ENCODE measurements at places on chromosomes 1 and 21.

DNA sequence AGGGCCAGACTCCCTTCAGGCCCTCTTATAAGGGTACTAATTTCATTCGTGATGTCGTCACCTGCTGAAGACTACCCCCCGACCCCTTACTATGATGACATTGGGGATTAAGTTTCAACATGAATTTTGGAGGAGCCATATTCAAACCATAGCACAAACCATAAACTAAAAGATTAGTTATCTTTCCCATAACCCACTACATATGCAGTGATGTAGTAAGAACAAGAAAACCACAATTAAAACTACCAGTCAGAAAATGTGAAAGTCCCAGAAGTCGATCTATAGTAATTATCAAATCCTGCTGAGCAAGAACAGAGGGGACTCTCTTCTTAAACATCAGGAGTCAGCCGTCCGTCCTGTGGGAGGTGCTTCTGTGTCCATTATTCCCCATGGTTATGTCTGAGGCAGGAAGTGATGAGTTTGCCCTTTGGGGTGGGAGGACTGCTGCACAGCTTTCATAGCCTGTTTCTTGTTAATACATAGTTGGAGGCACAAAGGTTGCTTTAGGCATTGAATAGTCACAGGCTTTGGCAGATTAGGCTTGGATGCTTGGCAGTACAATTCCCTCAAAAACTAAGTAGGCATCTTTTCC lies 35.9 kb upstream of the PTGFRN start:
- DNase-seq = no peak
- no peak overlapping the region for H3K4me3 ChIP-seq
- peaks cover 11% of the 10 kb centered on the region for H3K4me1 ChIP-seq
- H3K27me3 ChIP-seq = no peaks in the 10 kb centered on the region

- H3K4me3 ChIP-seq = no peak overlapping the region
- H3K27ac ChIP-seq = no peak overlapping the region
- no peaks in the 10 kb centered on the region for H3K36me3 ChIP-seq
These were observed 24.8 kb downstream of the TNFRSF8 start for GRCh38 chr1:12087797-12088314.

- DNase-seq = no peak
- no peaks in the 10 kb centered on the region for H3K36me3 ChIP-seq
- peaks cover 4% of the 10 kb centered on the region for H3K4me1 ChIP-seq
- H3K4me3 ChIP-seq = no peak overlapping the region
- H3K27ac ChIP-seq = no peak overlapping the region
These were observed 27.1 kb downstream of the PCAT6 start for GRCh38 chr1:202837746-202838262.

- peaks cover 13% of the 10 kb centered on the region for H3K4me1 ChIP-seq
- H3K36me3 ChIP-seq = no peaks in the 10 kb centered on the region
- H3K27ac ChIP-seq = no peak overlapping the region
- no peak overlapping the region for H3K4me3 ChIP-seq
These were observed 77.2 kb upstream of the TARDBP start for GRCh38 chr1:10935246-10935645.

- H3K4me1 ChIP-seq = peaks cover 9% of the 10 kb centered on the region
- peaks cover 14% of the 10 kb centered on the region for H3K27me3 ChIP-seq
- H3K36me3 ChIP-seq = no peaks in the 10 kb centered on the region
- no peak overlapping the region for H3K27ac ChIP-seq
- no peak for DNase-seq
These were observed 963 bp upstream of the C1orf94 start for GRCh38 chr1:34175744-34176143.

DNA sequence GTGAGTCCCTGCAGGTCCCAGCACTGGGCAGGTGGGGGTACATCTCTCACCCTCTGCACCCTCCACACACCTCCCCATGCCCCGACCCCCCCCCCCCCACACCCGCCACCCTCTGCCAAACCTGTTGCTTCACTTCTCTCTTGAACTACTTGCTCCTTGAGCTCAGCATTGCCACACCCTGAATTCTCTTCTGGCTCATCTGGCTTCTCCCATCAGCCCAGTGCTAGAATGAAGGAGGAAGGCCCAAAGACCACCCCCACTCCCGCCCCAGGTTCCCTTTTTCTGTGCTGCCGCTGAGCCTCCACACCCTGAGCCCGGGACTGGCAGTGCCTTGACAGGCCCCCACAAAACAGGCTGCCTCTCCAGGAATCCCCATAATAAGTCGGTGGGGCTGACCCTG lies 6.4 kb upstream of the TNNI1 start:
- no peaks in the 10 kb centered on the region for H3K36me3 ChIP-seq
- H3K27me3 ChIP-seq = no peaks in the 10 kb centered on the region
- no peak overlapping the region for H3K4me3 ChIP-seq
- DNase-seq = no peak
- no peak overlapping the region for H3K27ac ChIP-seq

GRCh38 chr1:166032572-166033371 lies 134.0 kb downstream of the FAM78B start:
- H3K27ac ChIP-seq = no peak overlapping the region
- peaks cover 2% of the 10 kb centered on the region for H3K4me1 ChIP-seq
- H3K4me3 ChIP-seq = no peak overlapping the region
- no peaks in the 10 kb centered on the region for H3K27me3 ChIP-seq
- no peak for DNase-seq

GRCh38 chr1:36083219-36083618 lies 675 bp upstream of the TEKT2 start:
- H3K27me3 ChIP-seq = no peaks in the 10 kb centered on the region
- H3K4me3 ChIP-seq = peak overlapping the region; percentile 67
- no peak for DNase-seq
- H3K36me3 ChIP-seq = no peaks in the 10 kb centered on the region
- peaks cover 13% of the 10 kb centered on the region for H3K4me1 ChIP-seq

DNA sequence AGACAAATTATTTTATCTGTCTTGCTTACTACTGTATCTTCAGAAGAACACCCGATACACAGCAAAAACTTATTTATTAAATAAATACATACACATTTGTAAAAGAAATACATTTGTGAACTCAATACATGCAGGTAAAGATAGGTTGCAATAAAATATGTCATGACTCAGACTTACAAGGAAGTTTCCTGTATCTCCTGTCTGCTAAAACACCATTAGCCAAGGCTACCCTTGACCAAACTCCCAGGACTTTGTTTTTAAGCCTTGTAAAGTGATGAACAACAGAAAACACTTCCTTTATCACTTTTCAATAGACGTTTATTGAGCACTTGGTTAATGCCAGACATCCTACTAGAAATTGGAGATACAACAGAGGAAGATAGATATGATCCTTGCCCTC lies 56.5 kb upstream of the HSD17B7 start:
- H3K4me3 ChIP-seq = no peak overlapping the region
- no peaks in the 10 kb centered on the region for H3K36me3 ChIP-seq
- H3K27me3 ChIP-seq = no peaks in the 10 kb centered on the region
- no peak overlapping the region for H3K27ac ChIP-seq
- no peaks in the 10 kb centered on the region for H3K4me1 ChIP-seq

DNA sequence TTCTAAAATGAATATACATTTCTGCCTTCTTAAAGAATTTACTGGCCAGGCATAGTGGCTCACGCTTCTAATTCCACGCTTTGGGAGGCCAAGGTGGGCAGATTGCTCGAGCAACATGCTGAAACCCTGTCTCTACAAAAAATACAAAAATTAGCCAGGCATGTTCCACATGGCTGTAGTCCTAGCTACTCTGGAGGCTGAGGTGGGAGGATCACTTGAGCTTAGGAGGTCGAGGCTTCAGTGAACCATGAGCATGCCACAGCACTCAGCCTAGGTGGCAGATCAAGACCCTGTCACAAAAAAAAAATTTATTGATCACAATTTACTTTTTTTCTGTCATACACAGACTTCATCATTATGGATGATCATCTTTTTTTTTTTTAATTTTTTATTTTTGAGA lies 11.5 kb downstream of the CDC14A start:
- H3K4me3 ChIP-seq = no peak overlapping the region
- peaks cover 2% of the 10 kb centered on the region for H3K4me1 ChIP-seq
- no peak overlapping the region for H3K27ac ChIP-seq
- no peak for DNase-seq

- DNase-seq = no peak
- H3K27me3 ChIP-seq = no peaks in the 10 kb centered on the region
- peaks cover 5% of the 10 kb centered on the region for H3K4me1 ChIP-seq
- H3K36me3 ChIP-seq = no peaks in the 10 kb centered on the region
- H3K27ac ChIP-seq = no peak within 1 kb of the TSS
- no peak within 1 kb of the TSS for H3K4me3 ChIP-seq
These were observed at the start of gene C8A for GRCh38 chr1:56854521-56855099. TSS of gene C8A (plus strand) at chr1:56854797. CDS start at chr1:56854902, 105 bp downstream.

GRCh38 chr1:225602590-225603206 lies 50.2 kb downstream of the ENAH start:
- H3K4me1 ChIP-seq = no peaks in the 10 kb centered on the region
- H3K36me3 ChIP-seq = no peaks in the 10 kb centered on the region

- no peaks in the 10 kb centered on the region for H3K36me3 ChIP-seq
- H3K4me1 ChIP-seq = peaks cover 2% of the 10 kb centered on the region
- no peak overlapping the region for H3K27ac ChIP-seq
- H3K27me3 ChIP-seq = no peaks in the 10 kb centered on the region
- no peak for DNase-seq
- H3K4me3 ChIP-seq = no peak overlapping the region
These were observed 24.6 kb upstream of the PLA2G2C start for GRCh38 chr1:20210736-20211460.

- no peak for DNase-seq
- no peaks in the 10 kb centered on the region for H3K4me1 ChIP-seq
- H3K4me3 ChIP-seq = no peak overlapping the region
- no peaks in the 10 kb centered on the region for H3K36me3 ChIP-seq
- no peak overlapping the region for H3K27ac ChIP-seq
These were observed 97.1 kb downstream of the DIRAS3 start for GRCh38 chr1:67953301-67953700.

- H3K36me3 ChIP-seq = no peaks in the 10 kb centered on the region
- H3K27ac ChIP-seq = no peak overlapping the region
- H3K4me1 ChIP-seq = no peaks in the 10 kb centered on the region
- peak; percentile 75 for DNase-seq
- H3K27me3 ChIP-seq = no peaks in the 10 kb centered on the region
- H3K4me3 ChIP-seq = peak overlapping the region; percentile 30
These were observed 9.2 kb upstream of the SFPQ start for GRCh38 chr1:35202048-35202719.

DNA sequence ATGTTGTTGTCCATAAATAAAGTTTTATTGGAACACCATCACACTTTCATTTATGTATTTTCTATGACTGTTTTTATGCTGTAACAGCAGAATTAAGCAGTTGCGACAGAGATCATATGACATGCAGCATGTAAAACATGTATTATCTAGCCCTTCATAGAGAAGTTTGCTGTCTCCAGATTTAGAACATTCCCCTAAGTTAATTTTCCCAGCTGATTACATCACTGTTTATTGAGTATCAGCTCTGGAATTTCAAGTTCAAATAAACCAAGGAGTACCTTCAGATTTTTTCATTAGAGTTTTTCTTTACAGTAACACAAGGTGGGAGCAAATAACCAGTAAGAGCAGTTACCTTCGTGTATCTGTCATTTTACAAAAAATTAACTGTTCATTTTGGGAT lies 792.8 kb downstream of the USP25 start:
- no peak overlapping the region for H3K4me3 ChIP-seq
- H3K4me1 ChIP-seq = no peaks in the 10 kb centered on the region
- H3K36me3 ChIP-seq = no peaks in the 10 kb centered on the region

DNA sequence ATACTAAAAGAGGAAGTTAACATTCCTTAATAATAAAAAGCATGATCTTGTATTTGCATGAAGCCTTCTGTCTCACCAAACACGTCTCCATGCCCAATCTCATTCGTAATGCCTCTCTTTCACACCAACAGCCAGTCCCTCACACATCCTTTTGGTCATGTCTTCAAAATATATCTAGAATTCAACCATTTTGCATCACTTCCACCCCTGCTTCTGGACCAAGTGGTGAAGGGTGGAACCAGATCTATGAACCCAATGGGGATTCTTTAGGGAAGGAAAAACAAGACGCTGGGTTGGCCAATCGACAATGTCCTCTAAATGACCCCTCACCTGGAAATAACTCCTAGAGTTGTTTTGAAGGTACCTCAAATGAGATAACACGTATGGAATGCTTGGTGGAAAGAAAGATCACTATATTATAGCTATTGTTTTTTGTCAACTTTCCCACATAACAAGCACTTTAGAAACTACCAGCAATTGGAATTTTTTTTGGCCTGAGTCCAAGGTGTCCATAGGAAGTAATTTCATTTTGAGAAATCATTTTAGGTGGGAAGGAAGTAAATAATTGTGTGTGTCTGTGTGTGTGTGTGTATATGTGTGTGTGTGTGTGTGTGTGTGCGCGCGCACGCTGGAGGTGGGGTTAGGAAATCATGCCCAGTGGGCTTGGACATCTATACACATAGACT lies at the start of gene KCNA10:
KCNA10 (minus strand) TSS at position 51 of the 686 bp plus-strand sequence. CDS start 388 bp downstream, outside the sequence.
- DNase-seq = no peak
- H3K27me3 ChIP-seq = no peaks in the 10 kb centered on the region
- H3K36me3 ChIP-seq = no peaks in the 10 kb centered on the region

DNA sequence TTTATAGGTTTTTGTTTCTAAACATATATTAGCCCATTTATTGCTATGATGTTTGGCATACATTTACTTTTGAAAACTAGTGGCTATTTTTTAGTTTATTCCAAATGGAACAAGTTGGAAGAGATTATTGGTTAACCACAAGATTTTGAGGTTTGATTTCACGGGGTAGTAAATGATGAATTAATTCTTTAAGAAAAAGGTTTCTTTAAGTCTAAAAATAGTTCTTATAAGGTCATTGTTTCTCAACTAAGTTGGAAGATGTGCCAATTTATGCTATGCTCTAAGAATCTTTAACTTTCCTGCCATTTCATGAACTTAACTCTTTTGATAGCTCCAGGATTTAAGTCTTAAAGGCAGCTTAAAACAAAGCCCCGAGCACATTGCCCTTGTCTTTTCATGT lies 183.8 kb downstream of the LMO4 start:
- no peaks in the 10 kb centered on the region for H3K27me3 ChIP-seq
- no peaks in the 10 kb centered on the region for H3K4me1 ChIP-seq
- no peak for DNase-seq
- H3K36me3 ChIP-seq = no peaks in the 10 kb centered on the region
- no peak overlapping the region for H3K27ac ChIP-seq

- DNase-seq = no peak
- H3K27ac ChIP-seq = no peak overlapping the region
- H3K36me3 ChIP-seq = peaks cover 73% of the 10 kb centered on the region
- H3K27me3 ChIP-seq = no peaks in the 10 kb centered on the region
- H3K4me1 ChIP-seq = no peaks in the 10 kb centered on the region
- H3K4me3 ChIP-seq = no peak overlapping the region
These were observed 8.5 kb downstream of the ENSA start for GRCh38 chr1:150620919-150621318.

GRCh38 chr1:36805979-36806640 lies 228.2 kb downstream of the GRIK3 start:
- H3K27ac ChIP-seq = no peak overlapping the region
- H3K36me3 ChIP-seq = no peaks in the 10 kb centered on the region
- H3K27me3 ChIP-seq = no peaks in the 10 kb centered on the region
- no peak for DNase-seq
- H3K4me3 ChIP-seq = no peak overlapping the region

- no peak for DNase-seq
- H3K27me3 ChIP-seq = no peaks in the 10 kb centered on the region
- no peaks in the 10 kb centered on the region for H3K36me3 ChIP-seq
- H3K4me3 ChIP-seq = no peak overlapping the region
- H3K4me1 ChIP-seq = peaks cover 8% of the 10 kb centered on the region
These were observed 16.8 kb downstream of the GNG4 start for GRCh38 chr1:235632506-235633401.

- no peak overlapping the region for H3K4me3 ChIP-seq
- no peaks in the 10 kb centered on the region for H3K27me3 ChIP-seq
- DNase-seq = no peak
- no peak overlapping the region for H3K27ac ChIP-seq
These were observed 3.7 kb downstream of the VANGL2 start for GRCh38 chr1:160404094-160404493.
